ENCODE measurements at places on chromosomes 5 and 9. TPM values are rescaled to one million over a fixed set of nuclear protein-coding genes. Genes with fewer than 3 reads are reported as not detected.

NTMT1 gene
- total RNA-seq: 50.6 TPM

PCDHGC4 gene
- total RNA-seq: 0.21 TPM

ELL2 gene
- 109 TPM for total RNA-seq

BAAT gene
- 0.05 TPM for total RNA-seq

NPR3 gene
- 2.0 TPM for total RNA-seq

PPP2CA gene
- total RNA-seq: 235 TPM

WNT8A gene
- total RNA-seq: not detected

WNK2 gene
- 0.23 TPM for total RNA-seq

OCLN gene
- total RNA-seq: 19.0 TPM

CHMP5 gene
- total RNA-seq: 92.7 TPM

Data from airway epithelial cell (primary cell).